ENCODE measurements at places on chromosomes 5 and 9. TPM values are rescaled to one million over a fixed set of nuclear protein-coding genes. Genes with fewer than 3 reads are reported as not detected.
A peak's percentile ranks its signal among the peaks of the same experiment; 100 is the strongest.

The SPATA31A3 gene
- total RNA-seq = not detected

The KLHL3 gene
- 3.0 TPM for total RNA-seq

The AJM1 gene
- 4.2 TPM for total RNA-seq

The TLE1 gene
- total RNA-seq = 0.17 TPM

DNA sequence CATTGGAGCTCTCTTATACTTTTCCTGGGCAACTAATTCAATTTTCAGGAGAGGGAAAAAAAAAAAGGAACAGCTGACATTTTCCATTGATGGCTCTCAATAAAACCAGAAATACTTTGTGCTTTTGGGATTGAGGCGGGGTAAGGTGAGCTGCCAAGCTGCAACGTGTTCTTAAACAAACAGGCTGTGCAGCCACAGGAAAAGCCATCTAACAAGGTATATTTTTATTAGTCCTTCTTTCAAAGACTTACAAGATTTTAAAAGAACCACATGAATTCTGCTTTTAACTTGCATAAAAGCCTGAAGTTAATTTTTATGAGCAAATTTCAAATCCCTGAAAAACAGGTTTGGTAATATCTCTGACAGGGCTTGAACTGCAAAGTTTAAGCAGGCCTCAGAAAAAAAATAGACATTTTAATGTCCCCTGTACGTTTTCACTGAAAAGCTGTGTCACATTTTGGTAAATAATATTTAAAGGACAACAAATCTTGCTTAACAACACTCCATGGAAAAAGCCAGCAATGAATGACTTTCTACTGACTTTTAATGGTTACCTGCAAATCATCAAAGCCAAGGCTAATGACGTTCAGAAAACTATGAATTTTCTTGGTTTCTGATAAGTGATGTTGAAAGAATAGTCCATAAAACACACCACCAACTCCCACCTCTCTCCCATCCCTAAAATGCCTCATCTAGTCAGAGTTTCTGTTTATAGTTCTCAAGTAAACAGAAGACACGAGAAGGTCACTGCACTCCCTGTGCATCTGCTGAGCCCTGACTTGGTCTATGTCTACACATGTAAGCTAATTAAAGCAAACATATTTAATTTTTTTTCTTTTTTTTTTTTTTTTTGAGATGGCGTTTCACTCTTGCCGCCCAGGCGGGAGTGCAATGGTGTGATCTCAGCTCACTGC lies 433.6 kb downstream of the PIK3R1 start:
- no peak for DNase-seq

GRCh38 chr5:160272889-160273288 lies 39.5 kb downstream of the CCNJL start:
- no peak for DNase-seq

DNA sequence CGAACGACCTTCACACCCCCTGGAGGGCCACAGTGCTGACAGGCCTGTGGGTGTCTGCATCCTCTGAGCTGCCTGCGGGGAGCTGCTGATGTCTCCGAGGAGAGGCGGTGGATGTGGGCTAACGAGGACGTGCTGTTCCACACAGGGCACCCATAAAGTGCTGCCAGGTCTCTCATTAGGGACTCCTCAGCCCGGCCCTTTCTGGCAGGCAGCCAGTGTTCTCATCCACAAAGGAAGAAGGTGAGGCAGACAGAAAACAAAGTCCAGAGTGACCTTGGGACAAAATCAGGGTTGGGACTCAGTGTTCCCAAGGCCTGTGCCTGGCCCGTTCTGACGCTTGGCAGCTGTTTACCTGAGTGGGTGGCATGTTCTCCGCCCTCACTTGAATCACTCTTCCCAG lies 29.3 kb downstream of the CARTPT start:
- DNase-seq = no peak

GRCh38 chr5:926417-927171 lies 33.9 kb downstream of the TRIP13 start:
- peak; percentile 28 for DNase-seq

DNA sequence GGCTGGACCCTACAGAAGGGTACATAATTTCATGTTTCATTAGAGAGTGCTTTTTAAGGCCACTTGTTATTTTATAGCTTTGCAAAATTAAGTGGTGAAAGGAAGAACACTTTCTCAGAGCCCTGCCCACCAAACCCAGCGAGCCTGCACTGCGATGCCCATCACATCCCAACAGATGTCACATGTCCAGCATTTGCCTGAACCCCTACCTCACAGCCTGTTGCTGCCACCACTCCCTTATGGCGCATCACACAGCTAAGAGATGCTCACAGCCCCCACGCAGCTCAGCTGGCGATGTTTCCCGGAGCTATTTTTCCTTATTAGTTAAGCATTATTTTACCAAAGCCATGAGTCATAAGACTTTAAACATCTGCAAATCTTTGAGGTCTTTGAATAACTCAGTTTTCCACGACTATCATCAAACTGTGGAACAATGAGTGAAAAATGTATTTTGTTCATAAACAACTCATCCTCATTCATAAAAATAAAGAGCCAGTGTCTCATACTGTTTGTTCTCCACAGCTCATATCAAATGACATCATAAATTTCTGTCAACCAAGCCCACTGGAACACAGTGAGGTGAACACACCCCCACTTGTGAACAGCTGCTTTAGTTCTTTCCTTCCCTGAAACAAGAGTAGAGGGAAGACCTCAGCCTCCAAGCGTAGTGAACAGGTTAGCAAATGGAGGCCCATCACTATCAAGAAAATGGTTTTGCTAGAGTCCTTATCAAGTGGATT lies 104.9 kb downstream of the SYK start:
- no peak for DNase-seq

GRCh38 chr5:53291047-53291446 lies 181.5 kb upstream of the MOCS2 start:
- no peak for DNase-seq

DNA sequence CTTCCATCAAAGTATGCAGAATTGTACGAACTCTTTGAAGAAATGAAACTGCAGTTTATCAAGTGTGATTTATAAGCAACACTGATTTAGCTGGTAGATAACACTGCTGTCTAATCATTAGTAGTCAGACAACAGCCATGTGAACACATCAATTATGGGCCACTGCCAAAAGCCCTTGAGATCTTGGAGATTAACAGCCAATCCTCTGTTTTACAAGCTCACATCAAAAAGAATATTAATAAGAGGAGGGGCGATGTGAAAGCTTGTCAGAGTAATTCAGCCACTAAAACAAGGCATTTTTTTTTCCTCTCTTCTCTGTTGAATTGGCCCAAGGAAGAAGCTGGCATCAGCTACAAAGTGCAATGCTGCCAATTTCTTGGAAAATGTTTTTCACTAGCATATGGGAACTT lies 28.1 kb downstream of the ZNF608 start:
- no peak for DNase-seq

DNA sequence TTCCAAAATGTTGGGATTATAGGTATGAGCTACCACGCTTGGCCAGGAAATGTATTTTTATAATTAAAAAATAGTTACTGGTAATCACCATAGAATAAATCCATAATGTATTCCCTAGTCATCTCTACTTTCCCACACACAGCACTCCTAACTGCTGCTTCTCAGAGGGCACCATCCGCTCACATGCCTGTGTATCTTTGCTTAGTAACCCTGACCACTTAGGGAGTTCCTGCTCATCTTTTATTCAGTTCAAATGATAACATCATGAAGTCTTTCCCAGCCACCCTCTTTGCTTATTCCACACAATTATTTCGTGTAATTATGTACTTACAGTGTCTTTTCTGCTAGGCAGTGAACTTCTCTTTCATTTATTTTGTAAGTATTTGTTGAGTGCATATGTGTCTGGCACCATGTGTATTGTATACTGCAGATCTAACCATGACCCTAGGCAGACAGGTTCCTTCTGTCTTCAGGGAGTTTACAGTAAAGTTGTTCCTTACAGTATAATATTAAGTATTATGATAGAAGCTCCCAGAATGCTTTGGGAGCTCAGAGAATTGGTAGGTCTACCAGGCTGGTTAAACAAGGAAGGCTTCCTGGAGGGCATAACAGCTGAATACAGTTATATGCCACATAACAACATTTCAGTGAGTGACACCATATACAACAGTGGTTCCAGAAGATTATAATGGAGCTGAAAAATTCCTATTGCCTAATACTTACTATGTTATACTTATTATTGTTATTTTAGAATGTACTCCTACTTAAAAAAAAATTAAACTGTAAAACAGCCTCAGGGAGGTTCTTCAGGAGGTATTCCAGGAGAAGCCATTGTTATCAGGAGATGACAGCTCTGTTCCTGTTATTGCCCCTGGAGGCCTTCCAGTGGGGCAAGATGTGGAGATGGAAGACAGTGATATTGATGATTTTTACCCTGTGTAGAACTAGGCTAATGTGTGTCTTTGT lies 39.2 kb downstream of the DCAF10 start:
- no peak for DNase-seq

Data from activated CD4-positive, alpha-beta memory T cell treated with anti-CD3 and anti-CD28 coated beads for 36 hours (primary cell).